ENCODE measurements at places on chromosomes 2 and 18.

DNA sequence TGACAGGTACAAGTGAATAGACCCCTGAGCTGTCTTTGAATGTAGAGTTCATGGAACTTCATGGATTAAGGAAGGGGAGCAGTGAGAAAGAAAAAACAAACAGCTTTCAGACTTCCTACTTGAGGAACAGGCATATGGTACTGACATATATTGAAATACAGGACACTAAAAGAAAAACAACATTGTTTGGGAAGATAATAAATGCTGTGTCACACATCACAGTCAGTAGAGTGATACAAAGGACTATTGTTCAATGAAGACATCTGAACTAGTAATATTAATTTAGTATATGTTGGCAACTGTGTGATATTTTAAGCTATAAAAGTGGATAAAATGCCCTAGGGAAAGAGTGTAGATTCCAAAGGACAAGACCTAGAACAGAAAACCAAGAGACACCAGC is 3.3 kb downstream of the DSC2 start:
- no peak for DNase-seq

GRCh38 chr18:9082711-9083510 is 19.6 kb upstream of the NDUFV2 start:
- no peak for DNase-seq

DNA sequence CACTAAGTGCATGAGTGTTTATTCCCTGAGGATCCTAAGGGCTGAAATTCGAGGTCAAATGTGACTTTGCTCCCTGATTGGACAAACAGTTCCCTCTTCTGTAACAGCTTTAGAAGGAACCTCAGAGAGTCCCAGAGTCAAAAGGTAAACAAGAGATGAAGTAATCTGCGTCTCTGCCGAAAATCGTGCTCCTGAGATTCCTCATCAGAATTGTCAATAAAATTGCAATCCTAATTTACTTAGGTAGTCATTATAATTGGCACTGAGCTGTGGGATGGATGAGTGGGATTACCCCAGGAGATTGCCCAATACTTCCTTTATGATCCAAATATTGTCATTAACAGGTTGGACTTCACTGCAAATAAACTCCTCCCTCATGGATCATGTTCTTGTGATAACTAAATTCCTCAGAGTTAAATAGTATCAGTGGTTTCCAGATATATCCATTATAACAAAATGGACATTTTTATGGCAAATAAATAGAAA is 907 bp upstream of the SUCLG1 start:
- no peak for DNase-seq

DNA sequence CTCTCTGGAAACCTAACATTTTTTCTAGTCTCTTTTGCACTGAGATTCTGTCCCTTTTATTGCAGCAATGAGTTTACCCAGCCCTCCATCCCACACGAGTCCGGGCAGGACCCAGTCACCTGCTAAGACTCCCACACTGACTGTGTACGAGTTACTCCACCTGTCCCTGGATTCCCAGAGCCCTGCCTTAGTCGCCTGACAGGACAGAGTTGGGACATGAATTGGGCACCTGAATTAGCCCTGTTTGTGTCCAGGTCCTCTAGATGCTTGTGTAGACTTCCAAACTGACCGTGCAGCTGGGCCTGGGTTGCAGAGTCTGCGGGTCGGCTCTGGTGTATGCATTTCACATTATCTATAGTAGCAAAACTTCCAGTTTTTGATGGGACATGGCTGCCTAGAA is 238.7 kb downstream of the VAPA start:
- DNase-seq: no peak

DNA sequence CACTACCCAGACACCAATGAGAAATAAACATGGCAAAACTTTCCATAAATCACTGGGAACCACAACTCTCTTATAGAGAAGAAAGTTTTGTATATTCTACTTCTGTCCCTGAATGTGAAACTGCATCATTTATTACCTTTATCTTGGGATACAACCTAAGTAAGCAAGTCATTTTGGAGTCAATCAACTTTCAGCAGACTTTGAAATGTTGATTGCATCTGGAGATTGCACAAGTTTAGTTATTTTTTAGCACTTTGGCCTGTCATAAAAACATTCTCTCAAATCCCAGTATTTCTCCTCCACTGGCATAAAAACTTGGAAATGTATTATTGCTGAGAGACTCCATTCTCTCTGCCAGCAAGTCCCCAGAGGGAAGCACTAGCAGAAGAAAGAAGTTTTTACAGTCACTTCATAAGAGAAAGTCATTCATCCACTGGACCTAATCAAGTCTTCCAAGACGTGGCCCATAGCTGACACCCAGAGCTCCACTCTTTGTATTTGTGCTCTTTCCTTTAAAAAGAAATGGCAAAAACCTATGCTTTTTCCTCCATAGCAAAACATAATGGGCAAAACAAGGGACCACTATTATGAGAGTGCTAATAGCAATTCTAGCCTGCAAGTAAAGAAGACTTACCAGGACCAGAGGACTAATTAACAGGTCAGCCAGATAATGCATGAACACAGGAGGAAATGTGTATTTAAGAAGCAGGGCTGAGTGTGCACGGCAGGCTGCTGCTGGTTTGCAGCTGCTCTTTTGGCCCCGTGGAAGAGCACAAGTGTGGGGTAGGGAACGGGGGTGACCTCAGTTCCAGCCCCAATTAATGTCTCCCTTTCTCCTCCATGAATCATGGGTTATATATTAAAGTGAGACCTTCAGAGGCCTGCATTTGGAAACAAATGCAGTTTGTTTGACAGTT is 171.5 kb downstream of the INO80D start:
- no peak for DNase-seq

DNA sequence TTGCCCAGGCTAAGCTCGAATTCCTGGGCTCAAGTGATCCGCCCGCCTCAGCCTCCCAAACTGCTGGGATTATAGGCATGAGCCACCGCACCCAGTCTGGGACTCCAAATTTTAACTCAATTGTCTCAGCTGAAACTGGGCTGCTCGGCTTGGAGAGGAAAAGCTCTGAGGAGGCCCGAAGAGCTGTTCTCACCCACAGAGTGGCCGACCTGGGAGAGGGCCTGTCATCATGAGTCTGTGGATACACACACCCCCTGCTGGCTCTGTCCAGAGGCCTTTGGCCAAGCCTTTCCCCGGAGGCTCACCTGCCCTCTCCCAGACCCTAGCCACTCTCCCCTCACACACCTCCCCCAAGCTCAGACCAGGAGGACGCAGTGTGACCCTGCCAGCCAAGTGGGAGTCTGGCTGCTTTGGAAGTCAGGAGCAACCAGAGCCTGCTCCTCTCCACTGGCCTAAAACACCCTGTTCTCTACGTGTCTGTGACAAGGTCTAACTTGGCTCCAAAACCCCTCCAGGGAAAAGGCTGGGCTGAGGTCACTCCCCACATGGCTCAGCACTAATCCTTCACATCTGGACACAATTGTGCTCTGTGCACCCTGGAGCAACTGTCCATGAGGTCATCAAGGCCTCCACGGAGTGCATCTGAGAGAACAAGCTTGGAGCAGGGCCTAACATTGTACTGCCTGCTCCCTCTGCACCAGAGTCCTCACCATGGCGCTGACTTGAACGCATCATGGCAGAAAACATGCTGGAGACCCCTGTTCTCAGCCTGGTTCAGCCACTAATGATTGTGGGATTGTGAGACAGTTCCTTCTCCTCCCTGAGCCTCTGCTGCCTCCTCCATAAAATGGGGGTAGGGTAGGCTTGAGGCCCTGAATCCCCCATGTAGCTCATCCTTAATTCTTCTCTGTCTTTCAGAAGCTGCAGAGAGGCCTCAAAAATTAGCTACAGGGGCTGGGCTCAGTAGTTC is 49.9 kb upstream of the RAB6C start:
- no peak for DNase-seq

DNA sequence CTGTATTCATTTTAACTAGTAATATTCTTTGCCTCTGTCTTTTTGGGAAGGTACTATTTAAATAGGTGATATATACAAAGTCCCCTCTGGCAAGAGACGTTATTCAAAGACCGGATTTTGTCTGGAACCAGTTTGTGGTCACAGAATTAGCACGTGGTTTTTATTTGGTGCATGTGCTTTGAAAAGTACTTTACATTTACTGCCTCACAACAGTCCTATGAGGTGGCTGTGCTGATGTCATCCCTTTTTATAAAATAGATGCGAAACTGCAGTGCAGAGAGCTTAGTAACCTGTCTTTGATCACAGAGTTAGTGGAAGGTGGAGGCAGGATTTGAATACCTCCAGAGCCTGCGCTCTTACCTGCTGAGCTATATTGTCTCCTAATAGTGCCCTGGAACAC is 4.0 kb downstream of the LPIN1 start:
- DNase-seq: no peak

DNA sequence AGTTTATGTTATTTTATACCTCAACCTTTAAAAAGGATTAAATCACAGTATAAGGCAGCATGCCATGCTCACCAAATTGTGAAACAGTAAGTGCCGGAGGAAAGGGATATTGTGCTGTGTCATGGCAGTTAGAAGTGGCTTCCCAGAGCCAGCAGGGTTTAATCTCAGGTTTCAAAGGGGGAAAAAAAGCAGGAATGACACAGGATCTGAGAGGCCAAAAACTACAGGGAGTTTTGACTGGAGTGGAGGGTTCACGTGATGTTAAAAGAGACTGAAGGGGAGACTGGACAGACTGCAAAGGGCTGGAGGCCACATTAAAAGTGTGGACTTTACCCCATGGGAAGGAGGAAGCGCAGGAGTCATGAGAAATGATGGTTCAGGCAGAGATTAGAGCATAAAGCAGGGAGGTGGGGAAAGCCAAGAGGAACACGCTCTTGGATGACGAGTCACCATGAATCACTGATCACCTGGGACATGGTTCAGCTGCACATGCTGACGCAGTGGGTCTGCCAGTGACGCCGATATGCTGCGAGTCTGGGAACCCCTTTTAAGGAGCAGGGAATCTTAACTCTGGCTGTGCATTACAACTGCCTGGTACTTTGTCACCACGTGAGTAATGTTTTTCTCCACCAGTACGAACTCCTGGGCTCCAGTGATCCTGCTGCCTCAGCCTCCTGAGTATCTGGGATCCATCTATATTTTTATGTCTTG is 6.1 kb downstream of the CHMP1B start:
- peak; percentile 100 for DNase-seq

DNA sequence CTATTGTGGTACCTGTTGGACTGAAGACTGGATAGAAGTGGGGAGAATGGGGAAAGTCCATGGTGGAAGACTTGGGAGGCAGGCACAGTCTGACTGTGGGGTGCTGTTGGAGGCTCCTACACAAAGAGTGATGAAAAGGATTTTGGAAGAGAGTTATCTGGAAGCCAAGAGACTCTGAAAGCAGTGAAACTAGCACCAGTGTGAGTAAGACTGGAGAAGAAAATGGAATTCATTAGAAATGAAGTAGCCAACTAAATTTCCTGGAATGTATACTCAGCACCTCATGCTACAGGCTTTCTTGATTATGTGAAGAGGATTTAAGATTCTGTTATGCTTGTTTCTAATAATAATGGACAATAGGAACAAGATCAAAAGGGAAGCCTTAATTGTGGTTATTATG is 27.7 kb downstream of the ELP2 start:
- no peak for DNase-seq

- no peak for DNase-seq
Measured at GRCh38 chr2:162044586-162044985, 29.4 kb downstream of the DPP4 start.

GRCh38 chr2:60520151-60520876 is 33.1 kb downstream of the BCL11A start:
- DNase-seq: no peak

GRCh38 chr2:162149466-162149865 is 2.6 kb downstream of the GCG start:
- no peak for DNase-seq

DNA sequence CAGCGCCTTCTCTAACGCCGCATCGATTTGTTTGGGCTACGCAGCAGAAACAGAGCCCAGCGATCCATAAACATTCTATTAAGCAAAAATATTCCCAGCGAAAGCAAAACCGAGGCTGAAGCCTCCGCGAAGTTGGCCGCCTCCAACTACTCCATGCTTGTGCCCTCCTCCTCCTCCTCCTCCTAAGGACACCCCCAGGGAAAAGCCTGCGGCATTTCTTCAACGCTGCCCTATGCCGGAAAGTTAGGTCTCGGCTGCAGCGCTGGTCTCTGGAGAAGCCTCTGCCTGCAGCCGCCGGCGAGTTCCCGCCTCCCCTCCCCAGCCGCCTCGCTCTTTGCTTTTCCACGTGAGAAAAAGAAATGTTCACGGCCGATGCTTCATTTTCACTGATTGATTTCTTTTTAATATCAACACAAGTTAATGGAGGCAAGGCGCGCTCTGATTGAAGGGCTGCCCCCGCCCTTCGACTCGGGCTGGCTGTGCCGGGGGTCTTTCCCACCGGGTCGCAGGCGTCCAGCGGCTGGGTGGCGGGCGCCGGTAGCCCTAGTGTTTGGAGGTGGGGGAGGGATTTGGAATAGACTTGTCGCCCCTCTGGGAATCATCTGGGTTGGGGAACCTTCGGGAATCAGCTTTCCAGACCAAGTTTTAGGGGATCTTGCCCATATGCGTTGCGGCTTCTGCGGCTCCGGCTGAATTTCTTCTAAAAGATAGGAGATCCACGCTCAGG is 3.9 kb downstream of the NRP2 start:
- no peak for DNase-seq

GRCh38 chr2:143482316-143482715 is 353.1 kb downstream of the ARHGAP15 start:
- DNase-seq: no peak

GRCh38 chr2:73944714-73945113 is 18.0 kb downstream of the DGUOK start:
- no peak for DNase-seq

- no peak for DNase-seq
Measured at GRCh38 chr2:215667585-215668377, 231.9 kb upstream of the FN1 start.

DNA sequence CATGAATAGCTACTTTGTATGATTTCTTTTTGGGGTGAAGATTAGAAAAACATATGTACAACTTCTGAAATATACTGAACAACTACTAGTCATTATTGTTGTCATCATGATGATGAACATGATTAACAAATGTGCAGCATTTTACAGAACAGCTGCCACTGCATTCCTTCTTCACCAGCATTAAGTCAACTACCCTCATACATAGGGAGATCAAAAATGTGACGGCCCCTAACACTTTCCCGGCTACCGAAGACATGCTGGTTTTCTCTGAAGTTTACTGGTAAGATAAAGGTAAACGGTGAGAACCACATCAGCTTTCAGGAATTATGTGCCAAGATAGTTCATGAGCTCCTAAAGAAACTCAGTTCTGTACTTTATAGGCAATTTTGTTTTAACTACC is 121.0 kb upstream of the LRATD1 start:
- no peak for DNase-seq

DNA sequence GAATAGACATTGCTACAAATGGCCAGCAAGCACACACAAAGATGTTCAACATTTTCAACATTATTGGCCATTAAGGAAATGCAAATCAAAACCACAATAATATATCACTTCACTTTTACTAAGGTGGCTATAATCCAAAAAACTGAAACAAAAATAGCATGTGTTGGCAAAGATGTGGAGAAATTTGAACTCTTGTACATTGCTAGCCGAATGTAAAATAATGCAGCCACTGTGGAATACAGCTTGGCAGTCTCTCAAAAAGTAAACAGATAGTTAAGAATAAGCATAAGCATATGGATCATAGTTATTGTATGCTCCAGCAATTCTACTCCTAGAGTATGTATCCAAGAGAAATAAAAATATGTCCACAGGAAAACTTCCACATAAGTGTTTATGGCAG is 192.5 kb downstream of the EN1 start:
- no peak for DNase-seq

- DNase-seq: no peak
Measured at GRCh38 chr2:147646818-147647468, 197.9 kb upstream of the ACVR2A start.

GRCh38 chr2:56465491-56465890 is 281.7 kb downstream of the CCDC85A start:
- no peak for DNase-seq

- DNase-seq: no peak
Measured at GRCh38 chr2:158034198-158034866, 67.3 kb upstream of the UPP2 start.

Data from brain pericyte (primary cell).